ENCODE measurements at places on chromosomes 3 and 15. TPM values are rescaled to one million over a fixed set of nuclear protein-coding genes. Genes with fewer than 3 reads are reported as not detected.

Gene FAM43A
- total RNA-seq = 30.0 TPM

Gene FSIP1
- total RNA-seq = 4.6 TPM

Gene KAT2B
- total RNA-seq = 37.8 TPM

Gene IGSF11
- total RNA-seq = 7.0 TPM

Gene WNT5A
- total RNA-seq = 15.1 TPM

Gene DUOXA2
- total RNA-seq = not detected

Gene OIP5
- total RNA-seq = 0.39 TPM

DNA sequence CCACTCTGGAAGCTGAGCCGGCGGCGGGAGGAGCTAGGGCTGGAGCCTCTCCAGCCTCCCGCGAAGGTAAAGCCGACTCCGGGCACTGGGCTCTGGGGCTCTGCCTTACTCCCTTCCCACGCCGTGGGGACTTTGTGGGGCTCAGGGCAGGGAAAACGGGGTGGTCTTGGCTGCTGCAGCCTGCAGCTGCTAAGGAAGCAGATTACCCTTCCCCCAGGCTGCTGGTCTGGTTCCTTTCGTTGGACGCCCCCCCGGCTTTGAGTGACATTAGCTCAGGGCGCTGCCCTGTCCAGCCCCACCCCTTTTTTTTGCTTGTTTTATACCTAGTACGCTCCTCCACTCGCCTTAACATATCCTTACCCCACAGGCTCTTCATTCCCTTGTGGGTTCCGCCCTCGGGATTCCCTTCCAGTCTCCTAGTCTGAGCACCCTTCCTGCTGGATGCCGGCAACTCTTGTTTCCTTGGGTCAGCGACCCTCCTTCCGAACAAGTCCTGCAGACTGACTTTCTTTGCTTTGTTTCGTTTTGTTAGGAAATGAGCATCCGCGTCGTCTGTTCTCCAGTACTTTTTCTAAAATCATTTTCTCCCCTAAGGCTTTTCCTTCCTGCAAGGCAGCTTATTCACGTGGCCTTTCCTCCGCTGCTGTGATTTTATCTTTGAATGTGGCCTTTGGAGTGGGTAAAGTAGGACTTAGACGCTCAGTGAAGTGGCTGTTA lies 551 bp downstream of the DNAJC13 start:
- no peak for DNase-seq

- DNase-seq = no peak
Observed at GRCh38 chr3:47661121-47661752, 82.6 kb upstream of the CSPG5 start.

DNA sequence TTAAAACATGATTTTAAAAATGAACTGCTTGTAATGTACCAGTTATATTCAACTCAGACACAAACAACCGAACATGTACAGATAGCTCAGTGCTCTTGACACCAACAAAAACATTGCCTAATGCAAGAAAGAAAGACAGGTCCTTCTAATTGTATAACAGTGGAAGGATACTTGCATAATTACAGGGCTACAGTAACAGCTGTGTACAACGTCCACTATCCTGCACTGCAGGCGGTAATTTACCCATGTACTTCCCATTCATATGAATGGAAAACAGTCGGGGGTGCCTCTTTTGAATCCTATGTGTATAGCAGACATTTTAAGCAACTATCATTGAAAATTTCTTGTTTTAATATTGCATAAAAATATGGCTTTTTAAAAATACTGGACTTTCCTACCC lies 41.1 kb upstream of the PLSCR5 start:
- DNase-seq = no peak

- no peak for DNase-seq
Observed at GRCh38 chr3:143672396-143673165, 175.7 kb downstream of the SLC9A9 start.

- DNase-seq = no peak
Observed at GRCh38 chr15:43132830-43133429, 456 bp upstream of the TMEM62 start.

- no peak for DNase-seq
Observed at GRCh38 chr3:115697263-115698053, 74.1 kb downstream of the GAP43 start.

DNA sequence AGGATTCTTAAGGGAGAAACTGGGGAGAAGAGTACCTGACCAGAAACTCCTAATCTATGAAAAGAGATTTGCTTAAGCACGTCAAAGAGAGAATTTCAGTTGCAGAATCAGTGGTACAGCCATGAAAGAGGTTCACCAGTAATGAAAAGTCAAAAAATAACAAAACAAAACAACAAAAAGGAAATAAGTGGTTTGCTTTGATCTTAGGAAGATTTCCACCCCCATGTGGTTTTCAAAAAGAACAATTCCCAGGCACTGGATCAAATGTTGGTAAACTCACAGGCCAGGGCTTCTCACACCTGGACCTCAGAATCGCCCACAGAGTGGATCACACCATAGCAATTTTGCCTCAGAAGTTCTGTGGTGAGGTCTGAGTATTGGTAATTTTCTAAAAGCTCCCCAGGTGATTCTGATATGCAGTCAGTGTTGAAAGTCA lies 67.5 kb downstream of the TMEM39A start:
- no peak for DNase-seq

DNA sequence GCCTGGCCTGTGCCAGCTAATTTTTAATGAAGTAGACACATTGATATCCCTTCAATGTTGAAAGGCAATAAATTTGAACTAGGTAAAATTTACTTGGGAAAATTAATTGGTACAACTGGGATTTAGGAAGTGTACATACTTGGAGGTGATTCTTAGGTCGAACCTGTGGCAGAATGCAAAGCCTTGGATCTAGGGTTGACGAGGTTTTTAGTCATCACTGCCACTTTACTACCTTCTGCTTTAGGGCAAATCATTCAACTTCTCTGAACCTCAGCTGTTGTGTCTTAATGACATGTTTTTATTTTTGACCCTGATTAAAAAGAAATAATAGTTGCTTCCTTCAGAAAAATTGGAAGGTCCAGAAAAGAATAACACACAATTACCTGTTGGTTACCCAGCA lies 2.5 kb downstream of the APPL1 start:
- no peak for DNase-seq

DNA sequence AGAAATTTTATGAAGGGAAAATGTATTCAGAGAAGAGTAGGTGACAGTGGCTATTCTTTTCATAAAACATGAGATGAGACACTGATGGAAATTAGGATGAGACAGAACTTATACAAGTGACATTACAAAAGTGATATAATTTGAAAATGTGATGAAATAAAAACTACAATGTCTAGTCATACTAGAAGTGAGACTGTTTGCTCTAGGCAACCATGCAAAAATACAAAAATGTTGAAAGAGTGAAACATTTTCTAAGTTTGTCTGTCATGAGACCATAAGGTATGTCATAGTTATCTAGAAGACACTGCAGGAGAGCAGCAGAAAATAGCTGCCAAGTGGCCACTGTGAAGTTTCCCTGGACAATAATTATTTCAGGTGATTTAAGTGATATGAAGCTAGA lies 459.5 kb downstream of the DIPK2A start:
- no peak for DNase-seq

- no peak for DNase-seq
Observed at GRCh38 chr15:40891810-40892446, 2.3 kb upstream of the VPS18 start.

DNA sequence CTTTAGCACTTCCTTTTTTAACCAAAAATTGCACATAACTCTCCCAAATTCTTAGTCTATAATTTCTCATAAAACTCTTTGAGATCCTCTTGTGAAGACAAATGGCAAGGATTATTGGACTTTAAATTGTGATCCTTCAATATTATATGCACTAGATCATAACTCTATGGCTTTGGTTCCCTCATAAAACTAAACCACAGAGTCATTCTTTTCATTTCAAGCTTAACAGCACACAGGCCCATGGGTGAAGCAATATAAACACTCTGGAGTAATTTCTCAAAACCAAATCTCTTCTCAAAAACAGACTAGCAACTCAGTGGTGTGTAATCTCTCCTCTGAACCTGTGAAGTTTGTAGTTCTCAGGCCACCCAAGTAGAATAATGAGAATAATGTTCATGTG lies 171.0 kb upstream of the NECTIN3 start:
- DNase-seq = no peak

DNA sequence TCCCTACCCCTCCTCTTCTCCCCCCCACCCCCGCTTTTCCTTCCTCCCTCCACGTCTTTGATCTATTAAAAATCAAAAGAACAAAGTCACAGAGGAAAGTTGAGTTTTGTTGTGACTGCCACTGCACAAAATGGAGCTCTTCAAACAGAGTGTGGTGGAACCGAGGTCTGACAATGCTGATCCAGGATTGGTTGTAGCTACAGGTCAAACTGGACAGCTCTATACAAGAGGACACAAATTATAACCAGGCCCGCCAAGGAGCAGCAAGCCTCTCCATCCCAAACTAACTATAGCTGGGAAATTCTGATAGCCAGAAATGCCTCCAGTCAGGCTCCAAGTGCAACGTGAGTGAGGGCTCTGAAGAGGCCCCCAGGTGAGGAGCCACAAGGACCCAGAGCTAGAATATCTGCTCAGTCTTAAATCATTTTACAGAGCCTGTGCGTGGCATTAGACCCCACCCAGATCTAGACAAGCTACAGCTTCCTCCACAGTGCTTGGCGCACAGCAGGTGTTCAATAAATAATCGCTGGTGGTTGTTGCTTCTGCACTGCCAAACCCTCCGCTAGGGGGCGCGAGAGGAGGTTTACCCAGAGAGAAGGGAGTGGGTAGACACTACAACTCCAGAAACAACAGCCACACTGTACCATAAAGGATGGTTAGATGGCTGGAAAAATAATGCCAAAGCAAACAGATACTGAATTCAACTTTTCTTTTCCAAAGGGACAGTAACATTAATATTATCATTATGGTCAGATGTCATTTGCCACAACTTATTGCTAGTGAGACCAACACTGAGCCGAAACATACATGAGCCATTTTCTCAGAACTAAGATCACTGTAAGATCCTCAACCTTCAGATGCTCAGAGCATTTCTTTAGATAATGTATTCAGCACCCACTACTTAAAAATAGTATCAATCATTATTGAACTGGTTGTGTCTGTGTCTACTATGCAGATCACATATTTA lies 44.6 kb downstream of the ZIC4 start:
- peak; percentile 75 for DNase-seq

DNA sequence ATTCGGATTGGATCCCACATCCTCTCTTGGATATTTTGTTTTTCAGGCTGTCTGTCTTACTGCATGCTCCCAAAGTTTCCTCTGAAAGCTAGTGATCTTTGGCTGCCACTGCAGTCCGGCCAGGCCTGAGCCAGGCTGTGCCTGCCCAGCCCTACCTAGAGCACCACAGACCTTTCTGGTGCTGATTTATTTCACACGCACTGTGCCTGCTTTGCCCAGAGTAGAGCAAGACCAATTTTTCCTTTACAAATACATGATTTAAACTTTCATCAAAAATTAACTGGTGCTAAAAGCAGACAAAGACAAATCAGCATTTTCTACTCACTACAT lies 28.0 kb upstream of the NDUFB4 start:
- no peak for DNase-seq

GRCh38 chr3:57135964-57136719 lies 29.0 kb downstream of the IL17RD start:
- DNase-seq = no peak

DNA sequence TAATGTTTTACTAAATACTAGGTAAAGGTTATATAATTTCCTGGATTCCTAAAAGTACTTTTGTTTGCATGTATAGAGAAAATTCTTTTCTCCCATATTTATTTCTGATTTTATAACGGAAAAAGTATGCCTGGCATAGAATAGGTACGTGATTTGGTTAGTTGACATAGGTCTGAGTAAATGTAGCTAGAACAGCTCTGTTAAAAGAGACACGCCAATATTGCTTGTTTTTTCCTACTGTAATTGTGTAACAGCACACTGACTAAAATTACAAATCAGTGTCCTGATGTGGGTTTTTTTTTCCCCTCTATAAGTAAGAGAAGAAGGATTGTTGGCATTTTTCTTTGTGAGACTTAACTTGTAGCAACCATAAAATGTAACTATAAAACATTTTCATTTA lies 26.7 kb downstream of the KLHL24 start:
- DNase-seq = no peak

GRCh38 chr3:182964179-182964578 lies 16.2 kb downstream of the DCUN1D1 start:
- no peak for DNase-seq

- no peak for DNase-seq
Observed at GRCh38 chr3:98259707-98260106, 4.3 kb upstream of the OR5H6 start.

- peak; percentile 82 for DNase-seq
Observed at GRCh38 chr15:91710080-91710698, 143.3 kb upstream of the SLCO3A1 start.

DNA sequence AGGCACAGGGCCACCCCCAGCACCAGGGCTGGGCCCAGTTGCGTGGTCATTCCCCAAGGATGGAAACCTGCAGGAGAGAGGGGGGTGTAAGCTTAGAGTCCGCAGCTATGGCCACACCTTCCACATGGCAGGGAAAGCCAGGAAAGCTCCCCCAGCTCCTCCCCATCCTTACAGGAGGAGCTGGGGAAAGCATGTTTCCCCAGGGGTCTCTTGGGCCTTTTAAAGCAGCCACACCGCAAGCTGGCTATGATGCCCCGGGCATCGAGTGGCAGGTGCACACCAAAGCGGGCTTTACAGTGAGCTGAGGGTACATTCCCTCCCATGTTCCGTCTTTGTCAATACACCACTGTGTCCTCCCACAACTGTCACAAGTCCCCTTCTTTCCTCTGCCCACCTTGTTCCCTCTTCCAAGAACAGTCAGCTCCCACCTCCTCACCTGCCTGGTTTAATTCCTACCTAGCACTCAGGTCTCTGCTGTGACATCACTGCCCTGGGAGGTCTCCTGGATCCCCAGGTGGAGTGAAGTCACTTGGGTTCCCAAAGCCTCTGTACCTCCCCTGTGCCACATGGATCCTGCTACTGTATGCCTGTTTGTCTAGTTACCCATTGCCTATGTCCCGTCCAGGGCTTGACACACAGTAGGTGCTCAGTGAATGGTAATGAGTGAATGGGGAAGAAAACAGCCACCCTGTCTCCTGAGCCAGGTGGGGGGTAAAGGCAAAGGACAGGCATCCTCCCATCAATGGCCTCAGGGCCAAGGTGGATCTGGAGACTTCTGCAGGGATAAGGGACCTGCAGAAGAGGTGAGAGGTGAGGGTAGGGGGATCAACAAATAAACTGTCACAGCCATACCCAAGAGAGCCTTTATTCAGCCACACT lies 3.4 kb downstream of the HYAL3 start:
- DNase-seq = no peak

GRCh38 chr3:4062621-4063020 lies 240.5 kb upstream of the SETMAR start:
- DNase-seq = no peak

DNA sequence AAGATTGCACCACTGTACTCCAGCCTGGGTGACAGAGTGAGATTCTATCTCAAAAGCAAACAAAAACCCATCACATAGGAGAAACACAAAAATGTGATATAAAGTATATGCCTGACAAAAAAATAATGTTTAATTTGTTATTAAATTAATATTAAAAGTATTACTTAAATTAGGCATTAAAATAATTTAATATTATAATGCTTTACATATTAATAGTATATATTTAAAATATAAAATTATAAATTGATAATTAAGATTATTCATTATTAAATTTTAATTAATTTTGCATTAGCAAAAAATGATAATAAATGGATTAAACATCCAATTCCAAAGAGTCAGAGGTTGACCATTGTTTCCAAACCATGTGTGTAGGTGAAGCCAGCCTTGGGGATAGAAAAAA lies 22.0 kb upstream of the GABRA5 start:
- no peak for DNase-seq

- no peak for DNase-seq
Observed at GRCh38 chr3:48851407-48851806, 3.7 kb upstream of the PRKAR2A start.

GRCh38 chr3:47475029-47475569 lies 642 bp downstream of the SCAP start:
- DNase-seq = no peak

Measured in esophagus muscularis mucosa (tissue), 4 donors.